GM12891 (cell line): ENCODE measurements at places on chromosomes 11 and 22.
A peak's percentile ranks its signal among the peaks of the same experiment; 100 is the strongest.

DNA sequence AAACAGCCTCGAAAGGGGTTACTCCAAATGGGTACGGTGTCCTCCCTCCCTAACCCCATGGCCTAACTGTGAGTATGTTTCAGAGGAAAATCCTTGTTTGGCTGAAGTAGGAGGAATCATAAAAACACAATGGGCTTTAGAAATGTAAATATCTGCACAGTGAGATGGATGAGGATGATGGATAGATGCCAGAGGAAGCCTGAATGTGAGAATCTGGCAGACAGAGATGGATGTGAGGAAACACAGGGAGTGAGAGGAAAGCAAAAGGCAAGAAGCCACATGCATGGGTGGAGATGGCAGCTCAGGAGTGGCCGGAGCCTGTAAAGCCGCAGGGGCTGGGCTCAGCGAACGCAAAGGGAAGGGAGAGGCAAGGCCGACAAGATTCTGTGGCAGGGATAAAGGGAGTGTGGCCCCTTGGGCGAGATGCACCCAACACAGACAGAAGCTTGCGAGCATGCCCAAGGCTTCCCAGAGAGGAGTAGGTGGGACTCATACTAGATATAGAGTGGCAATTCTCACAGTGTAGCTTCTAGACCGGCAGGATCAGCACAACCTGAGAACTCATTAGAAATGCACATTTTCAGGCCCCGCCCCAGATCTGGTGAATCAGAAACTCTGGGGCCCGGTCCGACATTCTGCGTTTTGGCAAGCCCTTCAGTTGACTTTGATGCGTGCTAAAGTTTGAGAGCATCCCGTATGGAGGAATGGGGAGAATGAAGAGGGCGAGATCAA is 237.3 kb upstream of the CADM1 start:
- no peak for DNase-seq

DNA sequence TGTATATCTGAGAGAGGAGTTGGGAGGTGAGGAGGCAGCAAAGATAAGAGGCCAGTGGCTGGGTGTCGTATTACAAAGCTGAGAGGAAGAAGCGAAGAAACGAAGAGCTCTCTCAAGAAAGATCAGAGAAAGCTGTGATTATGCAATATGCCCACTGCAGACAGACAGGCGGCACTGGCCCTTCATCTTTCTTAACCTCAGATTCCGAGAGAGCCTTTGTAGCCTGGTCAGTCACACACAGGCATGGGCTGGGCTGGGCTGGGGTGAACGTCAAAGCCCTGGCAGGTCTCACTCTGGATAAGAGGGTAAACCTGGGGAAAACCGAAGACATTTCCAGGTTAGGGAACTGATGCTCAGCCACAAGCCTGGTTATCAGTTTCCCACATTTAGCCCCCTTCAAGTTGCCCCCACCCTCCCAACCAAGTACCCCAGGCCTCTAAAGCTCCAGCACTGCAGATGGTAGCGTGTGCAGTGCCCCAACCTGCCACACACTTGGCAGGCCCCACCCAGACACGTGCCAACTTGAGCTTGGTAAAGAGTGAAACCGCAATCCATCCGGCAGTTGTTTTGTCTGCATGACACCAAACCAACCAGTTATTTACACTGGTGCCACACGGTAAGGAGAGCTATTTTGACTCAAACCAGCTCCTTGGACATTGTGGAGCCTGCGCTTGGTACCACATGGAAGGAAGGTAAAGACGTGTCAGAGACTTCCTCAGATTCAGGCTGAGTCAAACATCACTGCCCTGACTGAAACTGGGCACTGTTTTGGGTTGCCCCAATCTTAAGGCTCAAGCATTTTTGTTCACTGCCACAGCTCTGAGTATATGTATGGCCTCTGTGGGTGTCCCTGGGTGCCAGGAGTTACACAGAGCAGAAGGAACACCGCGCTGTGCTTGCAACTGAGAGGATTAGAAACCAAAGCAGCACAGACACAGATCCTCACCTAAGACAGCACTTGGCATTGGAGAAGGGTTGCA is 135.9 kb downstream of the FDX1 start:
- no peak for DNase-seq

DNA sequence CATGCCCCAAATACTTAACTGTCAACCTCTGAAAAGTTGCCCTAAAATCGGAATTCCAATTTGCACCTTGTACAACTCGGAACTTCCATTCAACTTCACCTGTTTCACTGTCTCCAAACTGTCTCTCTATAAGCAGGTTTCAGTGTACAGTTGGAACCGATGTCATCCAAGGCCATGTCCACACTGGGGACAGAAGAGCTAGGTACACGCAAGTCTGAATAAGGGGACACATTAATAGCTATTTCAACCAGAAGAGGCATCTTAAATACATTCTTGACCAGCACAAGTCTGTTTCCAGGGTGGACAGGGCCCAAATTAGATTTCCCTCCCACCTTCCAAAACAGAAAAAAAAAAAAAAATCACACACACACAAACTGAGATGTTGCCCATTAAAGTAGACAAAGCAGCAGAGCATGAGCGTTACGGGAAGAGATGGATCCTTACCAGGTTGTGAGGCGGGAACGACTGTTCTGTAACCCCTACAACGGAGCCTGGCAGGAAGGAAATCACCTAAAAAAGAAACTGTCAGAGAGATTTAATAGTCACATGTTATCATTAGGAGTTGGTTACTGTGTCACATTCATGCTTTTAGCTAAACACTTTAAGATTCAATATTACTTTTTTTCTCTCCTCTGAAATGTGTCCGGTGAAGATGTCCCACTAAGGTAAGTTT is 1.7 kb downstream of the CREBZF start:
- DNase-seq: no peak

- no peak for DNase-seq
These were observed 160.0 kb upstream of the NCAM1 start for GRCh38 chr11:112801025-112801816.

GRCh38 chr11:134785660-134786284 is 373.7 kb upstream of the B3GAT1 start:
- no peak for DNase-seq

GRCh38 chr11:56611174-56611573 is 3.5 kb downstream of the OR5M1 start:
- DNase-seq: no peak

- no peak for DNase-seq
These were observed 127.4 kb downstream of the TTC17 start for GRCh38 chr11:43486141-43486540.

- DNase-seq: peak; percentile 37
These were observed 711 bp downstream of the FDX1 start for GRCh38 chr11:110430267-110431050.

DNA sequence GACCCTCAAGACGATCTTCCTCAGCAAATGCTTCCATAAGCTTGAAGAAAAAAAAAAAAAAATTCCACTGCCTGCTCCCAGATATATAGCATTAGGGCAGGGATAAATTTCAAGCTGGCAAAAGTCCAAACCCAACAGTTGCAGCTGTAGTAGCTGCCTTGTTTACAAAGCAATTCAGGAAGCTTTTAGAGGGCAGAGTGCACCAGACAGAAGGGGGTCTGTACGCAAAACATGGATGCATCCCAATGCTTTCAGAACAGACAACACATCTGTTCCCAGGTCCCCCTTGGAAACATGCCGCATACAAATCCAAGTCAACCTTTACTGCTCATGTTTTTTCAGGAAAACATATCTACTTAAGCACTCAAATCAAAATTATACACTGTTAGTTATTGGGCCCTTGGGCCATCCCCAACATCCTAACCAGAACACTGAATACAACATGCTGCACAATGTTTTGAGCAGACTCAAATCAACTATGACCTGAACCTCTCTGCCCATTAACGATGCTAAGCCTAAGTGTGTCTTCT is 94.5 kb downstream of the CADM1 start:
- DNase-seq: no peak

- no peak for DNase-seq
These were observed 3.8 kb upstream of the SIPA1 start for GRCh38 chr11:65634109-65634436.

GRCh38 chr11:9263840-9264315 is 1.3 kb downstream of the DENND5A start:
- peak; percentile 66 for DNase-seq

DNA sequence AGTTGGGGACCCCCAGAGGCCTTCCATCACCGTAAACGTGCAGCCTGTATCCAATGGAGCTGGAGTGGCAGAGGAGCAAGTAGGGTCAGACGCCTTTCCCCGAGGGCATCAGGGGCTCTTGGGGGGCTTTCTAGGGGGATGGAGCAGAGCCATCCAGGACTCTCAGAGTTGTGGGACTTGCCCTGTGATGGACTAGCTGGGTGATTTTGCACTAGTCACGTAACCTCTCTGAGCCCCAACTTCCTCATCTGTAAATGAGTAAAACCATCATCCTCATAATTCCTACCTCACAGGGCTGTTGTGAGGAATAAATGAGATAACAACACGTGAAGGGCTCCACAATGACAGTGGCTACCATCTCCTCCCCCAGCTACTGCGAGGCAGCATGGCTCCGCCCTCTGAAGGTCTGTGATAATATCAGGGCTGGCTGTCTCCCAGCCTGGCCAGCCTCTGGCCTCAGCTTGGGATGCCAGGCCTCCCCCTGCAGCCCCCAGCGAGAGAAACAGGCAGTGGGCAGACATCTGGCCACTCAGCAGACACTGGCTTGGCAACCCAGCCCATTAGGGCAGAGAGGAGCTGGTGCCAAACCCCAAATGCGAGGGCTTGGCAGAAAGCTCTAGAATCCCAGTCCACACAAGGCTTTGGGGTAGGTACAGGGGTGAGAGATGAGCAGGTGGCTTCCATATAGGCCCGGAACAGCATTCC is 6.7 kb downstream of the USP2 start:
- no peak for DNase-seq

DNA sequence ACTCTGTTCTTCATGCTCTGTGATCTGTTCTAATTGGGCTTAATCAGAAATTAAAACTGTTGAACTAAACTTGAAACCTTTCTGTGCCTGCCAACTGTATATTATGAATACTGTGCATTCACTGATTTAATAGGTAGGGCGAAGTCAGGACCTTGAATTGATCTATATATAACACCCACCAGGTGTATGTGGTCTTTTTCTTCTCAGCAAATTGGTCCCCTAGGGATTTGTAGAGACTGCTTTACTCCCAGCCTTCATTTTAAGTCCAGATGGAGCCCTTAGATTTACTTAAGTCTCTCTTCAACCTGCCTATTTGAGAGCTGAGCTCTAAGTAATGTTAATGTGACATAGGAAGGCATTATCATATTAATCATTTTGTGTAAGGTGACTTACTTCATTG is 257.5 kb downstream of the TMEM135 start:
- no peak for DNase-seq

- no peak for DNase-seq
These were observed 4.4 kb upstream of the PYGM start for GRCh38 chr11:64764040-64764611.

DNA sequence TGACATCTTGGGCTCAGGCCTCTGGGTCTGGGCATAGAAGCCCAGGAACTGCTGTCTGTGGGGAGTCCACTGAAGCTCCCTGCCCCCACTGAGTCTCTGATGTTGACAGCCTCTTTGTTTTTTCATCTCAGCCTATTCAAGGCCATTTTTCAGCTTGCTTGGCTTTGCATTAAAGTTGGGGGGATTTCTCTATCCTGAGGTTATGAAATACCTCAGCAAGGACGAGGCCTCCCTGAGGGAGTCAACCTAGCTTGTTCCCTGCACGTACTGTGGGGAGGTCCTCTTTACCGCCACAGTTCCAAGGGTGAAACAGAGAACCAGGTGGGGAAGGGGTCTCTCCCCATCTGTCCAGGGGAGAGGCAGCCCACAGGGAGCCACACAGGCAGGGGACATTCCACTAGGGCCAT is 8.4 kb downstream of the KCNQ1OT1 start:
- DNase-seq: no peak

- DNase-seq: no peak
These were observed 3.6 kb downstream of the SMIM38 start for GRCh38 chr11:69159150-69159852.

- DNase-seq: no peak
These were observed 185.2 kb downstream of the GRIK4 start for GRCh38 chr11:120696597-120697218.

- no peak for DNase-seq
These were observed 108.8 kb downstream of the TTC28 start for GRCh38 chr22:28570696-28571373.

- DNase-seq: no peak
These were observed 39.9 kb downstream of the CWC15 start for GRCh38 chr11:94933223-94934130.

GRCh38 chr22:37990301-37990700 is 5.9 kb upstream of the SOX10 start:
- no peak for DNase-seq

GRCh38 chr22:45879552-45879949 is 97.4 kb downstream of the WNT7B start:
- DNase-seq: no peak

DNA sequence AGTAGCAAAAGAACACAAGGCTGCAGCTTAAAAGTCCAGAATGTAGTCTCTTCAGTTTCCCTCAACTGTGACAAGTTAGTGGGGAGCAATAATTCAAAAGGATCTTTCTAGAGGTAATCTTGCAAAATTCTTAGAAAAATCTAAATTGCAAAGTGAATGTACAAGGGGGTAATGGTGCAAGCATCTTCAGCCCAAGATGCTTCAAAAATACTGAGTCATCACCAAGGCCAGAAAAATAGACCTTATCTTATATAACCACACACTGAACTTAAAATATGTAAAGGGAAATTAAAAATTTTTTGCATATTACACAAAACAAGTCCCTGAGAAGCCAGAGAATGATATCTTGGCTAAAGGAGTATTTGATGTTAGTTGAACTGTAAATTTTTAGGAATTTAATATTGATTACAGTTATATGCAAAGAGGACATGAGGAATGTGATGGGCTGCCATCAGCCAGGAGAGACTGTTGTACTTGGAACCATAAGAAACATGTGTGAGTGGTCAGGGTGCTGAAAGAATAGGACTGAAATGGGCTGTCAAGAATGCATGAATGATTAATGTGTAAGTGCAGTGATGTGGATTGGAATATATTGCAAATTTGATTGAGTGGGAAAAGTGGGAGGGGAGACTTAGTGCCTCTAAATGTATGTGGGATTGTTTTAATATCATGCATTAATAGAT is 85.7 kb upstream of the LIN7C start:
- DNase-seq: no peak

DNA sequence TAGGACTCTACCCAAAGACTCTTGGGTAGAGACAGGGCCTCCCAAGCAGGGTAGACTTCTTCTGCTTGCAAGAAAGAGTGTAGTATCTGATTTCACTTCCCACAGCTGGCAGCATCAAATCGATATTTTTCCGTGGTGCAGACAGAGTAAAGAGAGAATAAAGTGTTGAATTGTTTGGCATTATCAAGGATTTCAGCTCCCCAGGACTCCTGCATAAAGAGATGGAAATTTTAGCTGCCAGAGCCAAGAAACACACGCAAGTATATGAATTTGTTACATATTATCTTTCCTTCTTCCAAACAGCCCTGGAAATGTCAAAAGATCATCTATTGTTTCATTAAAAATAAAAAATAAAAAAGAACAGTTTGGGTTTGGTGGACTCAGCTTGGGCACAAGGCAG is 136.8 kb downstream of the PKNOX2 start:
- DNase-seq: no peak

- DNase-seq: no peak
These were observed 831.4 kb downstream of the DLG2 start for GRCh38 chr11:84795698-84796097.

DNA sequence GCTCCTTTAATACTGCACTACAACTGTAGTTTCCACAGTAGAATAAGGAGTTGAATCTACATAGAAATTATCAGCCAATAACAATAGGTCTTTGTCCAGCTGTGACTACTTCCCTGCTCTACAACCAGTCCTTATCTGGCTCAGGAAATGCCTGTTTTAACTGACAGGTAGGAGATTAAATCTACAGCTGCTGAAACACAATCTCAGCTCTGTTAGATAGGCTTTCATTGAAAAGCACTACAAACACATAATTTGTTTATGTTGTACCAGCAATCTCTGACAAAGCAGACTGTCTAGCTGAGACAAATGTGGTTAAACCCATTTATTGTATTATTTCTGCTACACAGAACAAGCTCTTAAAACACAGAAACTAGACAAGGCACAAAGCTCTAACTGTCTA is 230.0 kb downstream of the SOX6 start:
- no peak for DNase-seq
